ENCODE measurements at places on chromosomes 6 and 20.

GRCh38 chr6:12096342-12096741 is 84.2 kb downstream of the HIVEP1 start:
- no peak for DNase-seq

DNA sequence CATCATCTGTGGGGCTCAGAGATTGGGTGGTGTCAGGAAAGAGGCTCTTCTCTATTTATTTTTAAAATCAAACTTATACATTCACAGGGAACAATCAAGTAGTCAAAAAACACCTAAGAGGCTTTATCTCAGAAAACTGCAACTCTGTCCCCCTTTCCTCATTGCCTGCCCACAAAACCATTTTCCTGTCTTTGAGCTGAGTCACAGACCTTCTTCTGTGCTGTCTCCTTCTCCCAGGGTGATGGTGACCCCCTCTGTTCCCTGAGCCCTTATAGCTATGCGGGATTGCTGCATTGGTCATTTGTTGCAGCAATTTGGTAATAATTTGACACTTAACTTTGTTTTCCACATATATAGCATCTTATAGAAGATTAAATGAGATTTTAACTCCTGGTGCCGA is 195.2 kb upstream of the PROKR2 start:
- DNase-seq, result no peak

- DNase-seq, result no peak
These were observed 214.4 kb downstream of the TMEM242 start for GRCh38 chr6:157108923-157109322.

GRCh38 chr6:82143041-82143481 is 104.5 kb downstream of the IBTK start:
- no peak for DNase-seq

DNA sequence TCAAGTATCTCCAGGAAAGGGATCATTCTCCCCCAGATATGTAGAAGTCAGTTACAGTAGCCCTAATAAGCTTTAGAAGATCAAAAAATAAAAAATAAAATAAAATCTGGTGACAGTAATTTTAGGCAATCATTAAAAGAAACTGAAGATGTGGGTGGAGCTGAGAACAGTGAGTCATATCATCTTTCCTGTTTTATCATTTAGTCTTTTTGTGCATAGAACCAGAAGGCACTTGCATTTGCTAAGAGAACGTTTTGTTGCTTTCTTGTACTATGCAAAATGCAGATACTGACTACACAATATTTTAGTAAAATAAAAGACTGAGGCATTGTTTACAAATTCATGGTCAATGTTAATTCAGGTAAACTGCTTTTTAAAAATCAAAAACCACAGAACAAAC is 497.4 kb upstream of the EPHA7 start:
- no peak for DNase-seq

DNA sequence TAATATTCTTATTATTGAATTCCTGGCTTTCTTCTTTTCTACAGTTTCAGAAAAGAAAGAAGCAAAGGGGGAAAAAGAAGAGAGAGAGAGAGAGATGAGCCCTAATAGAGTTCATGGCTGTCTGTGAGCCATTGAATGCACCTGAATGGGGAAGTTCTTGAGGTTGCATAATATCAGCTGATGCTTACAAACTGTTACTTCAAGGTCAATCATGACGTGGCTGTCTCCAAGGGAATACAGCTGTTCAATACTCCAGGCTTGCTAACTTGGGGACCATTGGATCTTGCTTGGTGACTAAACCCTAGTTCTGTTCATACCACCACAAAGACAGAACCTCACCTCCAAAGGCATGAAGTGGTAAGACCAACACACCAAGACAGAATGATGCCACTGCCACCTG is 180.4 kb downstream of the ADGRG6 start:
- DNase-seq, result no peak

DNA sequence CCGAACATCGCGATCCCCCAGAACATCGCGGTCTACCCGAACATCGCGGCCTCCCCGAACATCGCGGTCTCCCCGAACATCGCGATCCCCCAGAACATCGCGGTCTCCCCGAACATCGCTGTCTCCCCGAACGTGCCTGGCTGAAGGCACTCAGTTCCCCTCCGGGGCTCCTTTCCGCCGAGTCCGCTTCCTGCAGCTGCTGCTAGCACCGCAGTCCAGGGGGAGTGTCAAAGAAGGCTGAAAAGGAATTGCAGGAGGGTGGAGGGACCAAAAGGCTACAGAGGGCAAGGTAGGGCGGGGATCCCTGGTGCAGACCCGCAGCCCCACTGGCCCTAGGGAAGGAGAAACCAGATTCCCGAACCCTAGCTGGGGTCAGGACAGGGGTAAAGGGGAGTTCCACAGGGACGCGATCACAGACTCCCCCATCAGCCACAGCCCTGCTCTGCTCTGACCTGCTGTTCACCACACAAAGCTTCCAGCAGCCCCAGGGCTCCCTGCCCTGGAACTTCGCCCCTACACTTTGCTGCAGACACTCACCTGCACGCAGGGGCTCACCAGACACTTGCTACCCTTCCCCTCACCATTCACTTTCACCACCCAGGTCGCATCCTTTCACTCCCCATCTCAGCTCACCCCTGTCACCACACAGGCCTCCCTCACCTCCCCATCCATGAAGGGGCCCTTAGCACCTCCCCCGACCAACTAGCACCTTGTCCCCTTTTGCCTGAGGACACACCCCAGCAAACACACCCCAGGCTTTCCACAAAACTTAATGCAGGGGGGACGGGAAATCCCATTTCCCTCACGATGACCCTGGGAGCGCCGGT is 1.7 kb downstream of the ULBP1 start:
- DNase-seq, result no peak

DNA sequence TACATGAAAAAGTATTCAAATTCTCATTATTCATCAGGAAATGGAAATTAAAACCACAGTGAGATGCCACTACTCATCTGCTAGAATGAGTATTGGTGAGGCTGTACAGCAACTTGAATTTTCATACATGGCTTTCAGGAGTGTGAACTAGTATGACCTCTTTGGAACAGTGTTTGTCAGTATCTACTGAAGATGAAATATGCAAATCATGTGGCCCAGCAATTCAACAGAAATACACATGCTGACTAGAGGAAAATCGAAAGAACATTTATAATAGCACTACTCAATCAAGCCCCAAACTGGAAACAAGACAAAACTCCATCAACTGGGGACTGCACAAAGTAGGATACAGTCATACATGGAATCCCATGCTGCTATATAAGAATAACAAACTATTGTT is 102.2 kb downstream of the DCDC2 start:
- DNase-seq, result no peak

- no peak for DNase-seq
These were observed 131.9 kb downstream of the UST start for GRCh38 chr6:148878683-148879082.

DNA sequence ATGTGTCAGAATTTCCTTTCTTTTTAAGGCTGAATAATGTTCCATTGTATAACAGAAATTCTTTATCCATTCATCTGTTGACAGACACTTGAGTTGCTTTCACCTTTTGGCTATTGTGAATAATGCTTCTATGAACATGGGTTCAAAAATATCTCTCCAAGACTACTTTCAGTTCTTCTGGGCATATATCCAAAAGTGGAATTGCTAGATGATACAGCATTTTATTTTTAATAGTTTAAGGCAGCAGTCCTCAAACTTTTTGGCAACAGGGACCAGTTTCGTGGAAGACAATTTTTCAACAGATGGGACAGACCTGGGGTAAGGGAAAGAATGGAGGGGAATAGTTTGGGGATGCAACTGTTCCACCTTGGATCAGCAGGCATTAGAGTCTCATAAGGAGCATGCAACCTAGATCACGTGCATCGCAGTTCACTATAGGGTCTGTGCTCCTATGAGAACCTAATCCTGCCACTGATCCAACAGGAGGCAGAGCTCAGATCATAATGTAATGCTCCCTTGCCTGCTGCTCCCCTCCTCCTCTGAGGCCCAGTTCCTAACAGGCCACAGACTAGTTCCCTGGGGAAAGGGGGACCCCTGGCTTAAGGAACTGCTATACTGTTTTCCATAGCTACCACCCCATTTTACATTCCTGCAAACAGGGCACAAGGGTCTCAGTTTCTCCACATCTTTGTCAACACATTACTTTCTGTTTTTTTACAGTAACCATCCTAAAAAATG is 239.9 kb upstream of the RNF217 start:
- no peak for DNase-seq

DNA sequence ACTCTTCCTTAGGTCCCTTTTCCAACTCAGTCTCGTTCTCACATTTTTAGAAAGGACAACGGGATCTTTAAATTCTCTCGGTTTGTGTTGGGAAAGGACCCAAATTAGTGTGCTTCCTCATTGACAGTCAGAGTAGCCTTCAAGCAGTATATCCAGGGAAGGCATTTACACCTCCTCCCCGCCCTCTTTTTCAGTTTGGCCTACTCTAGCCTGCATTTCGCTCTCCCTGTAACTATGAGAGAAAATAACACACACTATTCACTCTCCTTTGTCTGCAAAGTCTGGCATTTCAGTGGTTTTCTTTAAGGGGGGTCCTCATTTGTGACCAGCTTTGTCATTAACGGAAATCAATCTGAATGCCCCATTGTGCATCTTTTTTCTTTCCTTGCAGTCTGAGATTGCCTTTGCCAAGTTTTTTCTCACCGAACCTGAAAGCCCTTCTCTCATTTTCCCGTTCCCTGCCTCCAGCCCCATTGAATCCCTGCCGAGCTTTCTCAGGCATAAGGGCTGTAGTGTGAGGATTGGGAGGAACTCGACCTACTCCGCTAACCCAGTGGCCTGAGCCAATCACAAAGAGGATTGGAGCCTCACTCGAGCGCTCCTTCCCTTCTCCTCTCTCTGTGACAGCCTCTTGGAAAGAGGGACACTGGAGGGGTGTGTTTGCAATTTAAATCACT is 393 bp upstream of the FABP7 start:
- DNase-seq, result no peak

DNA sequence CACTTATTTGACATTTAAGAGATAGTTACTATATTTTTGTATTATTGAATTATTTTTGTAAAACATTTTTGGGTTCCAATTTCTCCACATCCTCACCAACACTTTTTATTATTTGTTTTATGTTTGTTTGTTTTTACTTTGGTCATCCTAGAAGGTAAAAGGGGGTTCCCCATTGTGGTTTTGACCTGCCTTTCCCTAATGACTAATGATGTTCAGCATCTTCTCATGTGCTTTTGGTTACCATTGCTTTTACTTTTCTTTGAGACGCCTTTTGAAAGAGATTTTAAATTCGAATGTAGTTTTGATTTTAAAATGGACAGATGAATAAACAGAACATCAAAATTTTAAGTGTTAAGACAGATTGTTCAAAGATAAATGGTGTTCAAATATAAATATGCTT is 46.9 kb downstream of the AK9 start:
- no peak for DNase-seq

All from stimulated activated CD8-positive, alpha-beta memory T cell treated with anti-CD3 and anti-CD28 coated beads, Interleukin-4, amount 100 ng/mL, for 1 hour (primary cell).